ENCODE measurements at places on chromosomes 6 and 20. TPM values are rescaled to one million over a fixed set of nuclear protein-coding genes. Genes with fewer than 3 reads are reported as not detected.

- no peaks in the 10 kb centered on the region for H3K36me3 ChIP-seq
- peak overlapping the region; percentile 33 for H3K27ac ChIP-seq
- peaks cover 36% of the 10 kb centered on the region for H3K4me1 ChIP-seq
- no peak for DNase-seq
- no peak overlapping the region for H3K4me3 ChIP-seq
Observed at GRCh38 chr6:47134476-47135189, 92.5 kb upstream of the ADGRF1 start.

- no peak overlapping the region for H3K27ac ChIP-seq
- no peak for DNase-seq
- no peaks in the 10 kb centered on the region for H3K27me3 ChIP-seq
- H3K4me1 ChIP-seq, result peaks cover 30% of the 10 kb centered on the region
- H3K4me3 ChIP-seq, result no peak overlapping the region
- H3K36me3 ChIP-seq, result peaks cover 6% of the 10 kb centered on the region
Observed at GRCh38 chr6:118546880-118547218, 1.2 kb upstream of the PLN start.

GCM1 gene
- total RNA-seq, result not detected

SLC22A2 gene
- total RNA-seq, result not detected

CD24 gene
- total RNA-seq, result 377 TPM
